Nucleus accumbens (tissue), 56 donors: ENCODE measurements at places on chromosomes 6 and 20.
A peak's percentile ranks its signal among the peaks of the same experiment; 100 is the strongest.

GRCh38 chr20:64216910-64217309 lies 38.6 kb upstream of the PCMTD2 start:
- no peak for DNase-seq

DNA sequence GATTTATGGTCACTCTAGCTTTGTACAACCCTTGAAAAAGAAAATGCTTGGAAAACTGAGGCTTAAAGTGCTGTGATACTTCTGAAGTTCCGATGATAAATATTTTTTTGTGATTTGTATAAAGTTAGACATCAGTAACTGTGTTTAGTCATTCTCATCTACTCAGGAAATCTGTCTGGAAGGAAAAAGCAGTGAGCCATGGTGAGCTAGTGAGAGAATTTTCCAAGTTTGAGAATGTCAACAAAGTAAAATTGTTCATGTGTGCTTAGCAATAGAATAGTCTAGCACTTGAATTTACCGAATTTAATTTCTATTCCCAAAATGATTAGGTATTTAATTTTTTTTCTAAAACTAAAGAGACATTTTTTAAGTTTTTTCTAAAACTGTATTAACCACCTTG lies 41.3 kb upstream of the PLCB4 start:
- no peak for DNase-seq

DNA sequence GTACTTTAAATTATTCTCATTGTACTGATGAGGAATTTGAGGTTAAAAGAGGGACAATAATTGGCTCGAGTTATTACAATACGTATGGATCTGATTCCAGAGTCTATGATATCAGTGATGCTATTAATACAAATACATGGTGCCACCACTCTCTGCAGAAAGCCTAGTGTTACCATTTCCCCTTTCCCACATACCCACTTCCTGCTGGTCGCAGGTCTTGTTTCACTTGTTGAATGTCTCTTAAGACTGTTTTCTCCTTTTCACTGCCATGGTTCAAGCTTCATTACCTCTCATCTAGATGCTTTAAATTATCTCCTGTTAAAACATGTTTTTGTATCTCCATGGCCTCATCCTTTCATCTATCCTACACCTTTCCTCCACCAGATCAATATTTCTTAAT lies 62.0 kb downstream of the FHL5 start:
- DNase-seq, result no peak

GRCh38 chr6:159252955-159253508 lies 83.8 kb downstream of the FNDC1 start:
- no peak for DNase-seq

DNA sequence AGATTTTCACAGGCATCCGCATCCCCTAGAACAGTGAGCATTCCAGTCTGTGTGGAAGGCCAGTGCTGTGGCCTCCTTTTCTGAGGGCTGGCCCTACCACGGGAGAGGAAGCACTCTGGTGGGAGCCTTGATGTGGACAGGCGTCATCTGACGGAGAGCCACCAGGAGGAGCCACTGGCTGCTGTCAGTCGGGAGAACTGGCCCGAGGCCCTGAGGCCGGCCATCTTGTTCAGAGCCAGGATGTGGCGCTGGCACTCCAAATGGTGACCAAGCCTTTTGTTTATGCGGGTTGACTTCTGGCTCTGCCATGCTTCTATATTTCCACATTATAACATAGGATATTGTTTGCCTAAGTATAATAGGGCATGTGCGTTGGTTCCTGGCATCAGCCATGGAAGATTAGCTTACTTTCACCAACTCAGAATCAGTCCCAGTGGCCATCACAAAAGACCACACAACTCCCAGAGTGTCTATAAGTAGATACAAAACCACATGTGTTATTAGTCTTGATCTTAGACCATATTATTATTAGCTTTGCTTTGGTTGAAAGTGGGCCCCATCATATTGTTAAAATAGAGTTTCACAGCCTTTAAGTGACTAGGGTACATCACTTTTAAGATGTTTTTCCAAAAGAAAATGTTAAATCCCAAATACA lies 273.9 kb upstream of the TAB2 start:
- DNase-seq, result no peak

- no peak for DNase-seq
These were observed 100.1 kb upstream of the COL21A1 start for GRCh38 chr6:56347526-56347925.

DNA sequence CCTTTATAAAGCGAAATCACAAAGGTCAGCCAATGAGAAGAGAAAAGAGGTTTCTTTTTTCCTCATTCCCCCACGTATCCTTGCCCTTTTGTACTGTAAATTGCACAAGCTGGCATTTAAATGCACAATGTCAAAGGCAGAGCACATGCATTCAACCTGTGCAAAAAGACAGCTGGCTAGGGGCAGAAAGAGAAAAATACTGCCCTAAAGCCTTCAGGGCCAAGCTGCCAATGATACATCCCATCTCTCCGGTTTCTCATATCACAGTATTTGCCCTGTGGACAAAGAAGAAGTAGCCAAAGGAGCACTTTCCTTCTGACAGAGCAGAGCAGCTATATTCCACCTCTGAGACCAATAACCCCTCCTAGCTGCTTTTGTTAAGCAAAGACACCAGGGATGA lies 219.2 kb downstream of the TRDN start:
- DNase-seq, result no peak

DNA sequence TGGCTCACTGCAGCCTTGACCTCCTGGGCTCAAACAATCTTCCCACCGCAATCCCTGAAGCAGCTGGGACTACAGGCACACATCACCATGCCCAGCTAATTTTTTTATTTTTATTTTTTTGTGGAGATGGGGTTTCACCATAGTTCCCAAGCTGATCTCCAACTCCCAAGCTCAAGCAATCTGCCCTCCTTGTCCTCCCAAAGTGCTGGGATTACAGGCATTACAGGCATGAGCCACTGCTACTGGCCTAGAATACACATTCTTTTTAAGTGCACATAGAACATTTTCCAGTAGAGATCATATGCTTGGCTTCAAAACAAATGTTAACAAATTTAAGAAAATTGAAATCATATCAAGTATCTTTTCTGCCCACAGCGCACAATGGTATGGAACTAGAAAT lies 176.8 kb upstream of the MARCKS start:
- no peak for DNase-seq

- DNase-seq, result no peak
These were observed 20.7 kb downstream of the C6orf15 start for GRCh38 chr6:31091680-31092079.

GRCh38 chr6:53888931-53889330 lies 94.1 kb downstream of the LRRC1 start:
- no peak for DNase-seq

DNA sequence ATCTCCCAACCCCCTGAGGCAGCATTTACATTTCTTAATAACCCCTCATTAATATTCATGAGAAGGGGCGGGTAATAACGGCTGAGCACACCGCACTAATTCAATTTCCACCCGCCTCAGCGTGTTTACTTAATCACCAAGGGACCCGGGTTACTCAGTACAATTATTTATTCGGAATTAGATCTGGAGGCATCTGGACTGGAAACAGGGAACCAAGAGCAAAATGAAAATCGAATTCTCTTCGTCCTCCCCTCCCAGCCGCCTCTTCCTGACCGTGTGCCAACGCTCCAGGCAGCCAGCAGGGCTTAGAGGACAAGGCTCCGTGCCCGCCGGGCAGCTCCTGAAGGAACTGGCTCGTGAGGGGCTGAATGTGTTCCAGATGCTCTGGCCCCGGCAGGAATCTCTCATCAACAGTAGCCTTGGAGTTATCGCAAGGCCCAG lies 23.5 kb upstream of the CTNNBL1 start:
- DNase-seq, result peak; percentile 35

DNA sequence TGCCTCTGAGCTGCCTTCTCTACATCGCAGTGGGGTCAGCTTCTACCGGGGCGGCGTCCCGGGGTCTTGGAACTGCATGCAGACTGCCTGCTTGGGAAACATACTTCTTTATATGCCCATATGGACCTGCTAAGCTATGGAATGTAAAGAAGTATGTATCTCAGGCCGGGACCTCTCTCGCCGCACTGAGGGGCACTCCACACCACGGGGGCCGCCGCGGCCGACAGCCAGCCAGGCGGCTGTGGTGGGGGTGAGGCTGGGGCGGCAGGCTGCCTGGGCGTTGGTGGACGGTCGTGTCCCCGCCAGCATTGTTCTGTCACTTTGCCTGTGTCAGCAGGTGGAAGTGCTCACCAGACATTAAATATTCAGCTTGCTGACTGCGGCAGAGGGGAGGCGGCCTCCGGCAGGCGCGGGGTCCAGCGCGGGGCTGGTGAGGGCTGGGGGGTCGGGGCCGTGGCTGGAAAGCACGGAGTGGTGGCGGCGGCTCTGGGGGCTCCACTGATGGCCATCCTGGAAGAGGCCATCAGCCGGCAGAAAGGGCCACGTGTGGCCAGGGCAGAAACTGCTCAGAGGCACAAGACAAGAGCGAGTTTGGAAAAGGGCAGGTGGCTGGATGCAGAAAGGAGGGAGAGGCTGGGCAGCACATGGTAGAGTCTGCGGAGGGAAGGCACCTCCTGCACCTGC lies 78.6 kb upstream of the GATA5 start:
- no peak for DNase-seq

GRCh38 chr6:13089296-13089994 lies 238.9 kb downstream of the TBC1D7 start:
- DNase-seq, result no peak

DNA sequence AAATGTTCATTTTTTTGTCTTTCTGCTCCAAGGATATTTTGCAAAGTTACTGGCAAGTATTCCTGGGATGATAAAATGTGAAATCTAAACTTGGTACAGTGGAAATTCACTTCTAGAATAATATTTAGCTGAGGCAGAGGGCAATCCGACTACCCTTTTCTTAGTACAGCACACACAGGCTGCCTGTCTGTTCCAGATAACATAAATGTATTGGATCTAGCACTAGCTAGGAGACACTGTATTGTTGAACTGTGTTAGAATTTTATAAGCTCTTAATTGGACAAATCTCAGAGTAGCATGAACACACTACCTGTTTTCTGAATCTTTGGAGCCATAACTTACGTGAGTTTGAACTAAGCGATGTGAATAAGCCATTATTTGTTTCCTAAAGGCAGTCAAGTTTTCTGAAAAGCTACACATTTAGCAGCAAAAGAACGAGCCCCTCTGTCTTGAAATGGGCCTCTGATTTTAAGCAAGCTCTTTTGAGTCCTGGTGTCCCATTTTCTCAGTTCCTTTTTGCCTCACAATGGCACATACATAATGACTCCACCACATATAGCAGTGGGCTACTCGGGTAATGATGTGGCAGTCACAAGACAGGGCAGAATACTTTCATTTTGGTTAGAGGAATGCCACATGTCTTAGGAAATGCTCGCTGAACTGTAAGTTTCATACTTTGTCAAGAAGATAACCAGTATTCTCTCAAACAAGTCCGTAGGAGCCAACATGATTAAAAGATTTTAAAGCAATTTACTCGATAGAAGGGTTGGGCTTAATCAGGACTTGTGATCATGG lies 116.5 kb upstream of the ESR1 start:
- no peak for DNase-seq

DNA sequence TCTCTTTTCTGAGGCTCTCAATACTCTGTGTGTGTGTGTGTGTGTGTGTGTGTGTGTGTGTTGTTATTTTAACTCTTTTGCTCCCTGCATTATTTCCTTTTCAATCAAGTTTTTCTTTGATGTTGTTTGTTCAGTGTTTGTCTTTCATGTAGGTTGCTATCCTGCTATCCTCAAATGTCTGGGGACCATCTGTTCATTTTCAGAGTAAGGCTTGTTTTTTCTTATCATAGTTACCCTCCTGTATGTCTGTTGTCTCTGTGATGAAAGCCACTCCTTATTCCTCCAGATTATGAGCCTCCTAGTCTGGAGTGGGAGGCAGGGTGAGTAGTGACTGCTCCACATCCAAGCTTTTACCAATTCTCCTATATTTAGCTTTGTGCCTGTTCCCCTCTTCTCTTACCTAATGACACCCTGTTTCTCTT lies 9.2 kb downstream of the ENPP3 start:
- no peak for DNase-seq

- DNase-seq, result no peak
These were observed 207.2 kb upstream of the ZNF184 start for GRCh38 chr6:27679964-27680694.

DNA sequence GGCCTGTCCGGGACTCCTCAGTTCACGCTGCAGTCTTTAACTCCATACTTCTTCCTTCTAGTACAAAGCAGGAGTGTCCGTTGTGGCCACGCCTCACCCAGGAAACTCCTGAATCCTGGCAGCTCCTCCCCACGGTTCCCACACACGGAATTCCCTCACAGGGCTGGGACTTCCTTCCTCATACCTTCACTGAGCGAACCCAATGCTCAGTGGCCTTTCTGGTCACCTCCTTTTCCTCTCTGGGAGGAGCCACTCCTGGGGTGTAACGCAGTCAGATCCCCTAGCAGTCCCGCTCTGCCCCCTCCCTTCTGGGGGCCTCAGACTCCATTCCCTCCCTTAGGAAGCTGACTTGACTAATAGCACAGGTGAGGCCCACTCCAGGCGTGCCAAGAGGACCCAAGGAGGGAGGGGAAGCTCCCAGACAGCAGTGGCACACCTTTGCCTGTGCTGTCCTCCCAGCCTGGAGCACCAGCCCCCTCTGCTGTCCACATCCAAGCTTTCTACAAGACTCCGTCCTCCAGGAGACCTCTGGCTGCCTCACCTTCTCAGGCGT lies at the start of gene SLC52A3:
Gene SLC52A3, minus strand, starts transcription at position 75 of the 553 bp plus-strand sequence. CDS start 2,726 bp downstream, outside the sequence.
- DNase-seq, result no peak

- no peak for DNase-seq
These were observed 1.9 kb downstream of the PLCB1 start for GRCh38 chr20:8133851-8134451.

DNA sequence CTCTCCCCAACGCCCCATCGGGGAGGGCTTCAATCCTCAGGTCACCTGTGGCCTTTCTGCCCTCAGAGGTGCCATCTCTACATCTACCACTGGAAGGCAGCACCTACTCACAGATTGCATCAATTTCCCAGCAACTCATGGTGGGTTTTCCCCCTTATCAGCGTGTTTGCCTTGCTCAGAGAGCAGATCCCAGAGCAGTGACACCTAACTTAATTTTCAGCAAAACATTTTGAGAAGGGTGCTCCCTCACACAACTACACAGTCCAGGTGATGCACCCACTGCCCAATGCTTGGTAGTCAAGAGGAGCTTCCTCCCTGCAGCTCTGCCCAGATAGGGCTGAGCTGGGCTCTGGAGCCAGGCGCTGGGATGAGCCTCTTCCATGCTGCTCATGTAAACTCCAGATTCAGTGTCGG lies 48.2 kb downstream of the PLG start:
- no peak for DNase-seq

- no peak for DNase-seq
These were observed 26.9 kb downstream of the FOXF2 start for GRCh38 chr6:1416191-1416760.

DNA sequence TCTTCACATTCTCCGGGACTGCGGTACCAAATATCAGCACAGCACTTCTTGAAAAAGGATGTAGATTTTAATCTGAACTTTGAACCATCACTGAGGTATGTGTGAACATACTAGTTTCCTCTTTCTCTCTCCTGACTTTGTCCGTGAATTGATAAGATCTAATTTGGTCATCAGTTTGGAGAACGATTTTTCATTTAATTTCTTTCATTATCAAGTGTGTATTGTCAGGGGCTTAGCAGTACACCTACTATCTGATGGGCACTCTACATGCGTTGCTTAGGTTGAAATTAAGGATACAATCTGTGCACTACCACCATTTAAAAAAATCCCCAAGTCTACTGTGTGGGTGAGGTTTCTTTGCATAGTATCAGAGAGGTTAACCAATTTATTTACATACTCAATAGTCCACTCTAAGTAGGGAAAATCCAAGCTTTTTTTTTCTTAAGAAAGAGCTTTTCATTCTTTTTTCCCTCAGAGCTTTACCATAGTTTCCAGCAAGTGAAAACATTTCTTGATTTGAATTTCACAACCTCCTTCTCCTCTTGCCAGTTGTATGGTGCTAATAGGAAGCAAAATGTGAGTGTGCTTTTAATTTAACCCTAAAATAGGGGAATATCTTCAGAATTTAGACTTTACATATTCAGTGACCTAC lies 105.4 kb upstream of the ESR1 start:
- DNase-seq, result no peak
